ENCODE measurements at places on chromosomes 13 and 19.

DNA sequence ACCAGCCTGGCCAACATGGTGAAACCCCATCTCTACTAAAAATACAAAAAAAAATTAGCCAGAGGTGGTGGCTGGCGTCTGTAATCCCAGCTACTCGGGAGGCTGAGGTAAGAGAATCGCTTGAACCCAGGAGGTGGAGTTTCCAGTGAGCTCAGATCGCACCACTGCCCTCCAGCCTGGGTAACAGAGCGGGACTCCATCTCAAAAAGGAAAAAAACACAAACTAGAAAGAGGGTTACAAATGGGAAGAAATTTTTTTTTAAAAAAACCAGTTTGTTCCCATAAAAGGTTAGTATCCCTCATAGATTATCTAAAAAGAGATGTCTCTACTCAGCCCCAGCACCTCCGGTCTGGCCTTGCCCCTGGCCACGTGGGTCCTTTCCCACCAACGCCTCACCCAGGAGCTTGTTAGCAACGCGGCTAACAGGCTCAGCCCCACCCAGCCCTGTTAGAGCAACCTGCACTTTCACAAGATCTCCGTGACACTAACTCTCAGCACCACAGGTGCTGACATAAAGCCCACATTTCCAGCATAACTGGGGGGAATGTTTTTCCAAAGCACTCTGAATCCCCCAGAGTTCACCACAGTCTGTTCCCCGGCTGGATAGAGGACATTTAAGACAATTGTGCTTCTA is 4.3 kb downstream of the DMKN start:
- DNase-seq, result no peak

GRCh38 chr13:74795526-74795925 is 661.3 kb upstream of the KLF12 start:
- no peak for DNase-seq

DNA sequence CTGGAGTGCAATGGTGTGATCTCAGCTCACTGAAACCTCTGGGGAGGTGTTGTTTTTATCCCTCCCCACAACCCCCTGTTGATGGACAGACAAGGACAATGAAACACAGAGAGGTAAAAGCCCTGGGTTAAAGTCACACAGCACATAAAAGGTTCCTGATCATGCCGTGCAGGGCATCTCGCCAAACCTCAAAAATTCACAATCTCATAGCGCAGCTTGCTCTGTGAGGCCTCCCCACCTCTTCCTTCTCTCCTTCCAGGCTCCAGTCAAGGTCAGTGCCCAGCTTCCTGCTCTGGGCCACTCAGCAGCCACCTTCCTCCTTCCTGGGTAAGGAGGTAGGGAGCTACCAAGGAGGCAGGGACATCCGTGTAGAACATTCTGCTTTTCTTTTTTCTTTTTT is 2.3 kb downstream of the FUT2 start:
- no peak for DNase-seq

DNA sequence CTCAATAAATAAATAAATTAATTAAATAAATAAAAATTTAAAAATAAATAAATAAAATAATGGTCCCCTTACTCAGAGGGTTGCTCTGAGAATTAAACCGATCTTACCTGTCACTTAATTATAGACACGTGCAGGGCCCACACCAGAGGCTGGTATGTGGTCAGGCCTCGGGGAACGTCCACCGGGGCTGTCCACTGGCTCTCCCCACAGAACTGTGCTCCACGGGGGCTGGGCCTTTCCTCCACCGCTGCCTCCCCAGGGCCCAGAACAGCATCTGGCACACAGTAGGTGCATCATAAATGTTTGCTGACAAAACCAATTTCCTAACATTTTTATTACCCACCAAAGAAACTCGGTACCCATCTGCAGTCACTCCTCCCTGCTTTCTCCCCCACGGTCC is 69.2 kb downstream of the CEBPG start:
- no peak for DNase-seq

- no peak for DNase-seq
These were observed 8.4 kb downstream of the AP1M1 start for GRCh38 chr19:16206046-16206605.
